Renal cortex interstitium (tissue), 15 donors: ENCODE measurements at places on chromosomes 5 and 9. TPM values are rescaled to one million over a fixed set of nuclear protein-coding genes. Genes with fewer than 3 reads are reported as not detected.

FOXD4L6 gene
- polyA plus RNA-seq = not detected

CCL21 gene
- polyA plus RNA-seq = 8.4 TPM

CDKN2A gene
- not detected for polyA plus RNA-seq

CLIC3 gene
- polyA plus RNA-seq = 0.75 TPM

LEAP2 gene
- polyA plus RNA-seq = 6.6 TPM

PSD2 gene
- polyA plus RNA-seq = 2.2 TPM

IFNA13 gene
- polyA plus RNA-seq = not detected

MAMDC4 gene
- 4.8 TPM for polyA plus RNA-seq

PCDHB15 gene
- 15.0 TPM for polyA plus RNA-seq

ALDOB gene
- 733 TPM for polyA plus RNA-seq

OR1J2 gene
- not detected for polyA plus RNA-seq

TMEM215 gene
- 0.12 TPM for polyA plus RNA-seq

LCN9 gene
- polyA plus RNA-seq = not detected

SPATA31A3 gene
- polyA plus RNA-seq = not detected

CA9 gene
- polyA plus RNA-seq = 0.93 TPM

CD74 gene
- polyA plus RNA-seq = 215 TPM

DNAJC25 gene
- 15.2 TPM for polyA plus RNA-seq

NTRK2 gene
- polyA plus RNA-seq = 95.7 TPM

HTR1A gene
- not detected for polyA plus RNA-seq

PCDHGA4 gene
- 2.2 TPM for polyA plus RNA-seq

IFNE gene
- 0.17 TPM for polyA plus RNA-seq
